Right renal pelvis (tissue), 4 donors: ENCODE measurements at places on chromosomes 3 and 15.

GRCh38 chr3:136149667-136150066 is 46.5 kb downstream of the MSL2 start:
- no peak for DNase-seq

DNA sequence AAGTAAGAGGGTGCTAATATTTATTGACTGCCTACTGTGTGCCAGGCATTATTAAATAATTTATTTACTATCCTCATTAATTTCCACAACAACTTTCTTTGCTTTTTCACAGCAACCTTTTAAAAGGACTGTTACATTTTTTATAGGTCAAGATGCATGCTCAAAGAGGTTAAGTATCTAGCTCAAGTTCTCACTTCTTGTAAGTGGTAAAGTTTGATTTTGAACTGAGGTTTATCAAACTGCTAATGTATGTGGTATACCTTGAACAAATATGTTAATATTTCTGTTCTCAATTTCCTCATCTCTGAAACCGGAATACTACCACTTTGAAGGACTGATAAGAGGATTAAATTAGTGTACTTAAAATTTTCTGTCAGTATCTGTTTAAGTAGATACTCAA is 183.3 kb downstream of the AKAP13 start:
- DNase-seq, result no peak

DNA sequence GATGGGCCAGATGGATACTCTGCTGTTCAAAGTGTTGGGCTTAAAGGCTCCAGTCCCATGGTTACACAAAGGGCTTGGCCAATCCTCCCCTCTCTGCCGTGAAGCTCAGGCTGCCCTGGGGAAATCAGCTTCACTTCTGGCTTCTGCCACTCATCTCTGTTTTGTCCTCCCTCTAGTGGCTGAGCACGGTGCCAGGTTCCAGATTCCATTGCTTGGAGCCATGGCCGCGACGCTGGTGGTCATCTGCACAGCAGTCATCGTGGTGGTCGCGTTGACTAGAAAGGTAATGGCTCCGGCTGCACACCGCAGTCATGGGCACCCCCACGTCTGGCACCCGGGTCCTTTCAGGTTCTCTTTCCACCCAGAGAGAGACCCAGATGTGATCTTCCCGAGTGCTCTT is 5.6 kb downstream of the TIGIT start:
- DNase-seq, result no peak

- DNase-seq, result no peak
Observed at GRCh38 chr15:81275711-81276392, 48.1 kb downstream of the STARD5 start.

DNA sequence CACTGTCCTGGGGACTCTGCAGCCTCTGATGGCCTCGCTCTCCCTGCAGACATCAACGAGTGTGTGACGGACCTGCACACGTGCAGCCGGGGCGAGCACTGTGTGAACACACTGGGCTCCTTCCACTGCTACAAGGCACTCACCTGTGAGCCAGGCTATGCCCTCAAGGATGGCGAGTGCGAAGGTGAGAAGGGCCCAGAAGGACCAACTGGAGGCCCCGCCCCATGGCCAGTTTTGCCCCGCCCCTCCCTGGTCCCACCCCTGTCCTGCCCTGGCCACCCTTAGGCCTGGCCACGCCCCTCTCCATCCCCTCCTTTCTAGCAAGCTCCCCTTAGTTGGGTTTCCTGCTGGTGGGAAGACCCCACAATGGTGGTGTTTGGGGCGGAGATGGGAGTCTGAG is 77.5 kb downstream of the FBLN2 start:
- no peak for DNase-seq
